Stimulated activated CD4-positive, alpha-beta T cell treated with anti-CD3 and anti-CD28 coated beads, Interleukin-1b, Interleukin-23, amount 100 ng/mL, for 4 hours (primary cell): ENCODE measurements at places on chromosomes 4 and X.

- DNase-seq, result no peak
These were observed 37.5 kb upstream of the BRS3 start for GRCh38 chrX:136450050-136450830.

- DNase-seq, result no peak
These were observed 163.6 kb upstream of the FAT1 start for GRCh38 chr4:186887291-186887700.

GRCh38 chrX:125778261-125778660 is 387.8 kb downstream of the DCAF12L2 start:
- DNase-seq, result no peak

DNA sequence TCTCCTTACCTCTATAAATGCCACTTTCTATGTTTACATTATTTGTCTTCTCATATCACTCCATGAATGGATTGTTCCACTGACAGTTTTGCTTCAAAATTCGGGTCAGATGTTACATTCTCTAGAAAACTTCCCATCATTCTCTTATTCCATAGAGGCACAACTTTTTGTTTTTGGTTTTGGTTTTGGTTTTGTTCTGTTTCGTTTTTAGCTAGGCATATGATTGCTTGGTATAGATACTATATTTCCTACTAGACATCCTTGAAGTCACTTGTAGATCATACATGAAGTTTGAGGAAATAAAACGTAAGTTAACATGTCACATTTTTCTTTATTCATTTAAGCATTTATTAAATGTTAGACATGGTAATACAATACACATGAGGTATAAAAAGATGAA is 961.0 kb downstream of the PCDH18 start:
- no peak for DNase-seq

GRCh38 chrX:386239-386767 is 404 bp downstream of the PPP2R3B start:
- no peak for DNase-seq

DNA sequence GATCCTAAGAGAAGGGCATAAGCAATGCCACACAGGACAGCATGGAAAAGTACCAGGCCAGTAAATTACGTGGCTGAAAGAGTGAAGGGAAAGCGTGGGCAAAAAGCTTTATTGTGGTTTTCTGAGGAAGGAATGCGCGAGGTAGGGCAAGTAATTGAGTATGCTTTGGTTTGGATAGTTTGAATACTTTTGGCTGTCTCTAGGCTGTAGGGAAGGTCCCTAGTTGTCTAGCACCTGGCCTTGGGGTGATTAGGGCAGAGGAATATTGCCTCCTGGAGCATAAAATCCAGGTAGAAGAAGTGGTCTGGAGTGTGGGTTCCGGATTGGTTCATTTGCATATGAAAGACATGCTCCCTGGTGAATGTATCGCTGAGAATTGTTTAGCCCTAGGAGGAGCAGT is 46.4 kb upstream of the NALF2 start:
- DNase-seq, result no peak
